Activated T-helper 9 cell treated with anti-CD3 and anti-CD28 coated beads, Interleukin-2, amount 50 U/mL, for 16 hours (primary cell): ENCODE measurements at places on chromosomes 1 and 21.
A peak's percentile ranks its signal among the peaks of the same experiment; 100 is the strongest.

- DNase-seq = peak; percentile 84
Observed at GRCh38 chr1:2189459-2190425, 4.8 kb downstream of the FAAP20 start.

DNA sequence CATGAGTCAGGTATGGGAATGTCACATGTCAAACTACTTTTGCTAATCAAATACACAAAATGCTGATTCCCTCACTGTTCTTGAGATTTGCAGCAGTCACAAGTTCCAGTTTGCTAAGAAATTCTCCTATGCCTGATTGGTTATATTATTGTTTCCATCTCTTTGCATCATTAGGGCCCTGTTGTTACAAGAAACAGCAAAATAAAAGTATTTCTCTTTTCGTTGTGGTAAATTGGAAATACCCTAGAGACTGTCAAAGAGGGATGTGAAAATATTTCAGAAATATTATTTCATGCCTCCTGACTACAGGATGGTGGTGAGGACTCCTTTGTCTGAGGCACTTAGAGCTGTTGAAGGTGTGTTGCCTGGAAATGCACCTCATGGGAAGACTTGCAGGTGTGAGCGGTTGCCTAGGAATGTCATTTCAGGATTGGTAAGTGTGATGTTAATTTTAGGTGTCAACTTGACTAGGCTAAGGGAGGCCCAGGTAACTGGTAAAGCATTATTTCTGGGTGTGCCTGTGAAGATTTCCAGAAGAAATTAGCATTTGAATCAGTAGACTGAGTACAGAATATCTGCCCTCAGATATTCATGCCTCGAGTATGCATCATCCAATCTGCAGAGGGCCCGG, 117.4 kb downstream of the ROR1 start:
- DNase-seq = no peak

- peak; percentile 38 for DNase-seq
Observed at GRCh38 chr1:67429011-67429527, 1.1 kb downstream of the SERBP1 start.

- no peak for DNase-seq
Observed at GRCh38 chr1:205669341-205670149, 10.8 kb downstream of the SLC45A3 start.

DNA sequence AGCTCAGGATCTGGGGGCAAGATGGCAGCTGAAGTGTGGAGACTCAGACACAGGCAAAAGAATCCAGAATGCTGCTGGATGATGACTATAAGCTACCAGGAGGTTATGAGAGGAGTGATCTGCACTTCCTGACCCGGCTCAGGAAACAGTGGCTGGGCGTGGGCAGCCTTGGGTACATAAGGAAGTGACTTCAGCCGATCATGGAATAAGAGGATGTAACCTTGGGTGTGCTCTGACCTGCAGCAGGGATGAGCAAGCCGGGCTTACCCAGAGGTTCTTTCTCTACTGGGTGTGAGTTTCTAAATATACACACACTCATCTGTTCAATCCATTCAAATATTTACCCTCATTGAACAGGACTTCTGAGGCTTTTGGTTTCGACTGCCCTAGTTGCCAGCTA, 62.7 kb downstream of the CD34 start:
- peak; percentile 29 for DNase-seq

DNA sequence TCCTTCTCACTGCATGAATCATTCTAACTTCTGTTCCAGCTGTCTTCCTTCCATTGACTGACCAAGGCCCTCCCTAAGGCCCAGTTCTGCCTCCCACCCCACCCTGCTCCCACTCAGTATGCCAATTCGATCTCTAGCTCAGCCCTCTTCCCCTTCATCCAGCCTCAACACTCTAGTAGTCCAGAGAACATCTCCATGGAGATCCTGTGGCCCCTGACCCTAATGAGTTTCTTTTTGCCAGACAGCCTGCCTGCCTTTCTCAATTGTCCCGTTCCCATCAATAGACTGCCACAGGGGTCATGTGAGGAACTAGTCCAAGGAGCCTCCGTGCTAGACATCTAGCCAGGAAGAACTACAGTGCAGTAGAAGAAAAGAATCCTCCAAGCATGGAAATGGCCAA, 26.4 kb downstream of the RRAGC start:
- no peak for DNase-seq

GRCh38 chr1:61254634-61255357, 172.4 kb downstream of the NFIA start:
- DNase-seq = no peak

- no peak for DNase-seq
Observed at GRCh38 chr21:44337449-44337848, 1.7 kb downstream of the CFAP410 start.

DNA sequence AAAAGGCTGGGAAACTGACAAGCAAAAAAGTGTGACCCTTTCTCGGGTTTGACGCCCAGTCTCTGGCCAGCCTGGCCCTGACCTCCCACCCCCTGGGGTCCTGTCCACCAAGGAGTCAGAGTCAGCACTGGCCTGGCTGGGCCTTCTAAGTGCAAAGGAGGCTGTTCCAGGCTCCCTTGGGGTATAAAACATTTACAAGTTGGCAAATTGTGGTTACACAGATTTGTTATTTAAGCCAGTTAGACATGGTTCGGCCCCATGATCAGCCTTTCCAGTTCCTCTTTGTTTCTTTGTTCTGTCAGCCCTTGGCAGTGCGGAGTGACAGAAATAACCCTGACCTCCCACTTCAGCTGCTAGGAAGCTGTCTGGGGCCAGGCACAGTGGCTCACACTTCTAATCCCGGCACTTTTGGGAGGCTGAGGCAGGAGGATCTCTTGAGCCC, 161.6 kb upstream of the RAB4A start:
- no peak for DNase-seq

DNA sequence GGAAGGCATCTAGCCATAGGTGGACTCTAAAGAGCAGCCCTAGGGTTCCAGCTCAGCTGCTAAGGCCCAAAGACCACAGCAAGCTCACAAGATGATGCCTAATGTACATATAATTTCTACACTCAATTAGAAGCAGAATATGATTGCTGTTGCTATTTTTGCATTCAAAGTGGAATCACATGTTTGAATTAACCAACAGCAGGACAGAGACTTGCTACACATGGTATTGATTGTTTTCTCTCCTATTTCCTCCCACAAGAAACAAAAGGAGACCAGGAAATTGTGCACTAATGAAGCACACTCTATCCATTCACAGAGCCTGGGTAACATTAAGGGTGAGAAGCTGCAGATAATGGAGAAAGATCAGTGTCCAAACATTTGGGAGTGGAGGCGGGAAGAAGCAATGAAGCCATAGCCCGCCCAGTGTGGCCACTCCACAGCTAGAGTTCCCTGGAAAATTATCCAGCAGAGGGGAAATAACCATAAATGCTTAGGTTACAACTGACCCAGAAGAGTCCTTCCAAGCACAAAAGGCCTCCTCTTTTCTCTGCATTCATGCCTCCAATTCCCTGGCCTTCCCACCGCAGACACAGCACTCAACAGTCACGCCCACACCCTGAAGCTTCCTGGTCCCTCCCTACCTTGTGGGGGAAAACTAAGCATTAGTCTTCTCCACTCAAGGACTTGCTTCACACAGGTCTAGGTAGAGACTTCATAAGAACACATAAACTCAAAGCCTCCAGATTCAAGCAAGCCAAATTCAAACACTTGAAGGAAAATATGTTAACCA, 7.5 kb downstream of the CNN3 start:
- DNase-seq = no peak

GRCh38 chr1:174297351-174297750, 138.0 kb downstream of the RABGAP1L start:
- DNase-seq = no peak

DNA sequence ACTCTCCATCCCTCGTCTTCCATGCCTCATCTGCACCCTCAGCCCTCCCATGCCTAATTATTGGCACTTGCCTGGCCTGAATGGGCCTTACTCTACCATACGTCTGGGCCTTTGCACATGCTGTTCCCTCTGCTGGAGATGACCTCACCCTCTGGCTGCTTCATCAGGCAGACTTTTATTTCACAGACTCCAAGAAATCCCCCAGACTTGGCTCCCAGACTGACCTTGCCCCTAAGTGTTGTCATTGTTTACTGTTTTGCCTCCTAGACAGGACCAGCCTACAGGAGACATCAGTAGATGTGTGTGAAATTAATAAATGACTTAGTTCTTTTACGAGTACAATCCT, 5.2 kb upstream of the AHDC1 start:
- DNase-seq = no peak

GRCh38 chr1:118900643-118901440, 87.3 kb downstream of the TBX15 start:
- DNase-seq = no peak
